ENCODE measurements at places on chromosomes 11 and 22. TPM values are rescaled to one million over a fixed set of nuclear protein-coding genes. Genes with fewer than 3 reads are reported as not detected.

Gene AMOTL1
- total RNA-seq, result 0.06 TPM

Gene TRIM77
- total RNA-seq, result not detected

Gene NAV2
- 4.2 TPM for total RNA-seq

Gene GGTLC2
- total RNA-seq, result not detected

Gene GAB4
- not detected for total RNA-seq

Gene SCGB1C1
- total RNA-seq, result not detected

Gene MED17
- 78.5 TPM for total RNA-seq

Gene APOBEC3B
- total RNA-seq, result 0.64 TPM

Gene TECTA
- 0.38 TPM for total RNA-seq

Gene GRM5
- not detected for total RNA-seq

Gene LINC01488
- not detected for total RNA-seq

- peaks cover 3% of the 10 kb centered on the region for H3K4me1 ChIP-seq
- H3K27me3 ChIP-seq, result no peaks in the 10 kb centered on the region
- H3K27ac ChIP-seq, result no peak overlapping the region
- H3K4me3 ChIP-seq, result no peak overlapping the region
- DNase-seq, result no peak
Observed at GRCh38 chr11:44629732-44630345, 64.4 kb downstream of the CD82 start.

- DNase-seq, result no peak
- H3K27ac ChIP-seq, result no peak overlapping the region
- no peaks in the 10 kb centered on the region for H3K27me3 ChIP-seq
- no peaks in the 10 kb centered on the region for H3K4me1 ChIP-seq
- H3K4me3 ChIP-seq, result no peak overlapping the region
Observed at GRCh38 chr22:44721213-44721612, 19.2 kb downstream of the PRR5 start.

DNA sequence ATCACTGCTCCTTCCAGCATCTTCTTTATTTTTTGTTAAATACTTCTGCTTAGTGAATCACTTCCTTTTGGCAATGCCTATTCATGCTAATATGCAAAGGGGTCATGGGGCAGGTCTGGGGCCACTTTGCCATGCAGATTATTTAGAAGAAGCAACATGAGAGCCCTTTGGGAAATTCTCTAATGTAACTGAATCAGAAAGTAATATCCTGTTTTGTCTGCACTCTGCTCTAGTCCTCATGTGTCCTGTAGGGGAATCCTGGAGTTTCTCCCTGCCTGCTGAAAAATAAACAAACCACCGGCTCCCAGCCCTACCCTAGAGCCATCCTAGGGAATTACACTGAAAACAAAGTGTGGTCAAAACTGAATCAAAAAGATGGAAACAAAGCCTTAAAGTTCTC, 176.5 kb upstream of the POU2AF2 start:
- H3K27me3 ChIP-seq, result no peaks in the 10 kb centered on the region
- no peak overlapping the region for H3K27ac ChIP-seq
- DNase-seq, result no peak
- H3K36me3 ChIP-seq, result no peaks in the 10 kb centered on the region

DNA sequence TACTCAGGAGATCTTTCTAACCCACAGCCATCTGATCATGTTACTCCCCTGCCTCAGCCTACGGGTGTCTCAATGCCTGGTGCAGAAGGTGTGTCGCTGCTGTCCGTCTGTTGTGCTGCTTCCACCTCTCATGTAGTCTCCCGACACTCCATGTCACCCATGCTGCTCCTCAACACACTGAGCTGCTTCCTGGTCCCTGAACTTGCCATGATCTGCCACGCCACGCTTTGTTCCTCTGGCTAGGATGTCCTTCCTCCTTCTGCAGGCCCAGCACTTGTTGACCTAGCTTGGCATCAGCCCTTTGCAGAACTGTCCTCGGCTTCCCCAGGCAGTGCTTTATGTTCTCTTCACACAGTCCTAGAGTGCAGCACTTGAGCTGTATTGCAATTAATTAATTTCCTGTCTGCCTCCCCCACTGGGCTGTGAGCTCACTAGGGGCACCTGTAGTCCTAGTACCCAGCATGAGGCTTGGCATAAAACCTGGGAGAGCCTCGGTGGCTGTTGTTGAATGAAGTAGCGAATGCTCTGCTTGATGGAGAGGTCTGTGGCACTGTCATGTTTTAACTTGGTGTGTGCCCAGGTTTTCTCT, 9.5 kb downstream of the GTPBP1 start:
- no peaks in the 10 kb centered on the region for H3K27me3 ChIP-seq
- DNase-seq, result no peak
- peaks cover 45% of the 10 kb centered on the region for H3K4me1 ChIP-seq

- H3K36me3 ChIP-seq, result no peaks in the 10 kb centered on the region
- H3K27ac ChIP-seq, result no peak overlapping the region
- H3K4me1 ChIP-seq, result no peaks in the 10 kb centered on the region
- DNase-seq, result no peak
Observed at GRCh38 chr22:36636916-36637315, 66.6 kb downstream of the CACNG2 start.

DNA sequence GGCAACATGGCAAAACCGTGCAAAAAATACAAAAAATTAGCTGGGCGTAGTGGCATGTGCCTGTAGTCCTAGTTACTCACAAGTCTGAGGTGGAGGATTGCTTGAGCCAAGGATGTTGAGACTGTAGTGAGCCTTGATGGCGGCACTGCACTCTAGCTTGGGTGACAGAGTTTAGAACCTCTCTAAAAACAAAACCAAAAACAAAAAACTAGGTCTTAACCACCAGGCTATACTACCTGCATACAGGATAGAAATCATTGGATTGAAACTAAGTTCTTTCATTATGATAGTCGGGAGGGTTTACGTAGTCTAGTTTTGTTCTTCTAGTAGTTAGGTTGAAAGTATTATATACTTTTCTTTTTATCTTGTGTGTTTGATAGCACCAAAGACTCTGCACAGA, 5.8 kb downstream of the RNF214 start:
- no peak overlapping the region for H3K27ac ChIP-seq
- peaks cover 11% of the 10 kb centered on the region for H3K4me1 ChIP-seq
- no peak for DNase-seq

DNA sequence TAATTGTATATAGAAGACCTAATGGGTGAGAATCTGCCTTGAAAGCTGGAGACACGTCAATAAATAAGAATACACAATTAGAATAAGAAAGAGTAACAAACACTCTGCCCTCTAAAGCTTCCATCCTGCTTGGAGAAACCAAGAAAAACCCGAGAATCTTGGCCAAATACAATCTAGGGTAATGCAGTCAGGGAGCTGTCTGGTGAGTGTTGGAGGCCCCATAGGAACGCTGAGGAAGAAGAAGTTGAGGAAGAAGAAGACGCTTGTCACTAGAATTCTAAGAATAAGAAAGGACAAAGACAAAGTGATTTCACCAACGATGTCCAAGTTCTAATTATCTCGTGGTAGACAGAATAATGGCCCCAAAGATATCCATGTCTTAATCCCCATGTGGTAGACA, 4485.9 kb upstream of the OR11H1 start:
- no peaks in the 10 kb centered on the region for H3K4me1 ChIP-seq
- no peak overlapping the region for H3K27ac ChIP-seq
- no peaks in the 10 kb centered on the region for H3K36me3 ChIP-seq
- H3K27me3 ChIP-seq, result no peaks in the 10 kb centered on the region
- no peak overlapping the region for H3K4me3 ChIP-seq

DNA sequence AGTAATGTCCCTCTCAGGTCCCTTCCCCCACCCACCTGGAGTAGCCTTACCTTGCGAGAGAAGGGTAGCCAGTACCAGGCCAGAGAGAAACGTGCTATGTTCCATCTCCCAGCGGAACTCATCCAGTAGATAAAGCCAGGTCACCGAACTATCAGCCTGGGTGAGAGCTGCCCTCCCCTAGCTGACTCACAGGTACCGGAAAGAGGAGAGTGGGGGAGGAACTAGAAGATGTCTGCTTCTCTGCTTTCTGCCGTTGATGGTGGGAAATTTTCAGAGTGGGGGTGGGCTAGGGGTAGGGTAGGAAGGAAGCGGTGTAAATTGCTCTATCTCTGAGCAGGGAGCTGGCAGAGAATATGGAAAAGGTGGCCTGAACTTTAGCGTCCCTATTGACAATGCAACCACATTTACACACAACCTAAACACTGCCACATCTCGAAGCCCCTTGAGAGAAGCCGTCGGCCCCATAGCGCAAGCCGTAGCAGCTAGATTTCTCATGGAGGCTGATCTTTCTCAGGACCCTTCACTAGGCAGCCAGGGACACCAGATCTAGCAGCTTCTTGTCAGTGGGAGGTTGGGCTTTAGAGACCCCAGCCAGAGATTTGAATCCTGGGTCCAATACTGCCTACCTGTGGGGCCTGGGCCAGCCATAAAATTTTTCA, at the start of gene CD3D:
Gene CD3D (minus strand): TSS at position 203 of the 659 bp plus-strand sequence. CDS start 98 bp downstream, at position 105.
- H3K27ac ChIP-seq, result peak within 1 kb of the TSS; percentile 93
- H3K4me3 ChIP-seq, result peak within 1 kb of the TSS; percentile 97
- H3K36me3 ChIP-seq, result peaks cover 10% of the 10 kb centered on the region
- peak; percentile 63 for DNase-seq
- H3K27me3 ChIP-seq, result no peaks in the 10 kb centered on the region

- H3K36me3 ChIP-seq, result peaks cover 3% of the 10 kb centered on the region
- peak overlapping the region; percentile 49 for H3K27ac ChIP-seq
- H3K4me3 ChIP-seq, result peak overlapping the region; percentile 67
- DNase-seq, result peak; percentile 74
Observed at GRCh38 chr22:31347251-31348008, 1.3 kb upstream of the PATZ1 start.

DNA sequence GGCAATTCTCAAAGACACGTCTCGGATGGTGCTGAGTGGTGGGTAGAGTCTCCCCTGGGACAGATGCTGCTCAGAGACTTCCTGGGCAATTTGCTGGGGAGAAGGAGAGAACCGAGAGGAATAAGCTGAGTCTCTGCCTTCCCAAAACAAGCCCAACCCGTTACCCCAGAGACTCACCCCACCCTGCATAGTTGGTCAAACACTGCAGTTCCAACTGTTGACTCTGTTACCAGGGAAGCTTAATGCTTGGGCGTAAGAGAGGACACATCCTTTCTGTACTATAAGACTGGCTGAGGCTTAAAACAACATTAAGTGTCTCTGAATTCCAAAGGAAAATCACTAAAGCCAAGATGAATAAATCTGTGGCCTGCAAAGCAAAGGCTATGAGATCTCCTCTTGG, 68.1 kb downstream of the CCDC81 start:
- no peak for DNase-seq
- H3K27ac ChIP-seq, result no peak overlapping the region
- H3K4me3 ChIP-seq, result no peak overlapping the region
- H3K27me3 ChIP-seq, result no peaks in the 10 kb centered on the region

DNA sequence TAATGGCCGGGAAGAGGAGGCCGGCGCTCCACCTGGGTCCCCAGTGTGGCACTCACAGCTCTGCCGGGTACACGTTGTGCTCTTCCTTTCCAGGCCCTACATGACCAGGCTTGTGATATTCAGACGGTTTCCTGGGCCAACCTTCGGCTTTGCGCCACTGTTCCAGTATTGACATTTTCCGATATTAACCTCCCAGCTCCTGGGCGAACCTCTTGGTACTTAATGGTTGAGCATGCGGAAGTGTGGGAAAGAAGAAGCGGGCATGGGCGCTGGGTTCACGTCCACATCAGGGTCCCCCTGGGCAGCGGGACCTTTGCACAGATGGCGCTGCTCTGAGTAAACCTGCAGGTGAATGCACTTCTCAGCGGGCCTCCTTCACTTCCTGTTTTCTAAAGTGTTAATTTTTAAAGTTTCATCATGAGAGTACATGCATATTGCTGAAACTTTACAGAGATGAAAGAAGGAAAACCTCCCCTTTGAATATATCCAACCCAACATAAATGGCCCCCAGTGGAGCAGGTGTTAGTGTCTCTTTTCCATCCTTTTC, 286.7 kb downstream of the TBC1D22A start:
- no peaks in the 10 kb centered on the region for H3K27me3 ChIP-seq
- H3K4me1 ChIP-seq, result no peaks in the 10 kb centered on the region
- no peaks in the 10 kb centered on the region for H3K36me3 ChIP-seq
- H3K27ac ChIP-seq, result no peak overlapping the region

- DNase-seq, result no peak
- peaks cover 10% of the 10 kb centered on the region for H3K4me1 ChIP-seq
- no peaks in the 10 kb centered on the region for H3K27me3 ChIP-seq
- peaks cover 10% of the 10 kb centered on the region for H3K36me3 ChIP-seq
- no peak overlapping the region for H3K4me3 ChIP-seq
Observed at GRCh38 chr22:26708256-26709009, 51.0 kb downstream of the MIAT start.

DNA sequence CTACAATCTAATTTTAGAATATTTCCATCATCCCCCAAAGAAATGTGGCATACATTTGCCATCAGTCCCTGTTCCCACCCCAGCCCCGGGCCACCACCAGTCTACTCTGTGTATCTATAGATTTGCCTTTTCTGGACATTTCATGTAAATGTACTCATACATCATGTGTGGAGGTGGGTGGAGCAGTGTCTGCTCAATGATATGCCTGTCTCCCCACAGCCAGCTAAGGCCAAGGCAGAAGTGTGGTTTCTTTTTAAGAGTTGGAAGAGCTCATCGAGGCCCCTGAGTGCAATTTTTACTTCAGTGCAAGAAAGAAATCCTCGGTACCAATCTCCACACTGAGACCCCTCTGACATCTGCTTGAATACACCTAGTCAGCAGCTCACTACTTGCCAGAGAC, 80.5 kb downstream of the TP53I11 start:
- no peak overlapping the region for H3K4me3 ChIP-seq
- H3K36me3 ChIP-seq, result peaks cover 10% of the 10 kb centered on the region
- H3K27ac ChIP-seq, result no peak overlapping the region
- no peaks in the 10 kb centered on the region for H3K4me1 ChIP-seq

GRCh38 chr11:17098658-17099057, 21.2 kb upstream of the RPS13 start:
- peaks cover 17% of the 10 kb centered on the region for H3K36me3 ChIP-seq
- no peaks in the 10 kb centered on the region for H3K4me1 ChIP-seq
- no peak overlapping the region for H3K4me3 ChIP-seq
- H3K27me3 ChIP-seq, result no peaks in the 10 kb centered on the region
- no peak for DNase-seq

DNA sequence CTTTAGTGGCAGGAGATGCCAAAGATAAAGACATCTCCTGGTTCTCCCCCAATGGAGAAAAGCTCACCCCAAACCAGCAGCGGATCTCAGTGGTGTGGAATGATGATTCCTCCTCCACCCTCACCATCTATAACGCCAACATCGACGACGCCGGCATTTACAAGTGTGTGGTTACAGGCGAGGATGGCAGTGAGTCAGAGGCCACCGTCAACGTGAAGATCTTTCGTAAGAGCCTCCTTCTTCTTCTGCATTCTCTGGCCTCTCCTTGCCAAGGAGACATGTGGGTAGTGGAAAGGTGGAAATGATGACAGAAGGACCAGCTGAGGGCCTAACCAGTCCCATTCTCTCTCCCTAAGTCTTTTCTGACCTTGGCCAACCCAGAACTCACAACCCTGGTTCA, 110.1 kb upstream of the TTC12 start:
- H3K27me3 ChIP-seq, result no peaks in the 10 kb centered on the region
- no peak overlapping the region for H3K4me3 ChIP-seq
- H3K27ac ChIP-seq, result no peak overlapping the region
- no peaks in the 10 kb centered on the region for H3K4me1 ChIP-seq
- no peaks in the 10 kb centered on the region for H3K36me3 ChIP-seq

GRCh38 chr11:69936771-69937170, 117.6 kb upstream of the FGF3 start:
- H3K4me1 ChIP-seq, result no peaks in the 10 kb centered on the region
- H3K27me3 ChIP-seq, result no peaks in the 10 kb centered on the region
- no peak overlapping the region for H3K27ac ChIP-seq
- no peak overlapping the region for H3K4me3 ChIP-seq

All from CD4-positive, alpha-beta memory T cell (primary cell).